ENCODE measurements at places on chromosomes 3 and 15. TPM values are rescaled to one million over a fixed set of nuclear protein-coding genes. Genes with fewer than 3 reads are reported as not detected.

- DNase-seq = no peak
Observed at GRCh38 chr3:194971965-194972364, 286.3 kb downstream of the FAM43A start.

DNA sequence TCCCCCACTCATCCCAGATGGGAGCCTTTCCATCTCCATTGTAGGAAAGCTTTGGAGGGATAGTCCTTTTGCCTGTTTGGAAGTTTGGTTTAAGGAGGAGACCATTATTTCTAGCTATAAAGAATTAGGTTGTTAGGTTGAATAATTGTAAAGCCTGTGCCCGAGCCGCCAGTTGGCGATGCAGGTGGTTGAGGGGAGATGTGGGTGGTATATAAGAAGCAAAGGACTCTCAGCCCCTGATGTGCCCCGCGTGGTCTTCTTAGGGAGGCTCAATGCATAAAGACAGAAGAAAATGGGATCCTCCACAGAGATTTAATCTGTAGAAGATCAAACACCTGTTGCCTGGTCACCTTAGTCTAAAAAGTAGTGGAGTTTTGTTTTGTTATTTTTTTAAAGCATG is 55.7 kb downstream of the CHDH start:
- DNase-seq = no peak

DNA sequence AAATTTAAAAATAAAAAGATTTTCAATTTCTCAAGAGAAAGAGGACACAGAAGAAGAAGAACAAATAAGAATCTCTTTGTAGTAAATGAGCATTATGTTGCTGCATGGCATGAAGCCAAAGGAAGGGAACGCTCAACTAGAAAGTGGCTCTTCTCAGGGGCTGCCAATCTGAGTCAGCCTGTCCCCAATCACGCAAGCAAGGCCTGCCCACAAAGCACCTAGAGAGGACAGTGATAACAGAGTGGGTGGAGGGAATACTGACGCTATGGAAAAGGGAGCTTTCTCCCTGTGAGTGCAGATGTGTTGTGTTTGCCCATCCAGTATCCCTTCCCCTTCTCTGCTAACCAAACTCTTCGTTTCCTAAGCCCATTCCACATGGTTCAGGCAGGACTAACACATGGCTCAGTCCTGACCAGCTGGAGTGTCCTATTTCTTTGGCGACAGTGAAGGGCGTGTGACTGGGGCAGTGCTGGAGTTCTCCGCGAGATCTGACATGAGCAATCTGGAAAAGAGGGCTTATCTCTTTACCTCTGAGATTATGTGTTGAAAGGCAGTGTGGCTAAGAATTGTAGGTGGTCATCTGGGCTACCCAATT is 14.2 kb downstream of the FBN1 start:
- no peak for DNase-seq

Gene MTHFS
- 29.6 TPM for total RNA-seq

- no peak for DNase-seq
Observed at GRCh38 chr3:151837057-151837456, 23.1 kb downstream of the AADAC start.
